Activated CD4-positive, alpha-beta T cell treated with anti-CD3 and anti-CD28 coated beads, Interleukin-2, amount 50 U/mL, for 1 hour (primary cell): ENCODE measurements at places on chromosomes 16 and 17.

- no peak for DNase-seq
These were observed 19.0 kb upstream of the MON1B start for GRCh38 chr16:77171745-77172635.

GRCh38 chr16:64696866-64697265, 425.0 kb downstream of the CDH11 start:
- DNase-seq: no peak

GRCh38 chr16:14100825-14101224, 29.7 kb downstream of the MRTFB start:
- DNase-seq: no peak

DNA sequence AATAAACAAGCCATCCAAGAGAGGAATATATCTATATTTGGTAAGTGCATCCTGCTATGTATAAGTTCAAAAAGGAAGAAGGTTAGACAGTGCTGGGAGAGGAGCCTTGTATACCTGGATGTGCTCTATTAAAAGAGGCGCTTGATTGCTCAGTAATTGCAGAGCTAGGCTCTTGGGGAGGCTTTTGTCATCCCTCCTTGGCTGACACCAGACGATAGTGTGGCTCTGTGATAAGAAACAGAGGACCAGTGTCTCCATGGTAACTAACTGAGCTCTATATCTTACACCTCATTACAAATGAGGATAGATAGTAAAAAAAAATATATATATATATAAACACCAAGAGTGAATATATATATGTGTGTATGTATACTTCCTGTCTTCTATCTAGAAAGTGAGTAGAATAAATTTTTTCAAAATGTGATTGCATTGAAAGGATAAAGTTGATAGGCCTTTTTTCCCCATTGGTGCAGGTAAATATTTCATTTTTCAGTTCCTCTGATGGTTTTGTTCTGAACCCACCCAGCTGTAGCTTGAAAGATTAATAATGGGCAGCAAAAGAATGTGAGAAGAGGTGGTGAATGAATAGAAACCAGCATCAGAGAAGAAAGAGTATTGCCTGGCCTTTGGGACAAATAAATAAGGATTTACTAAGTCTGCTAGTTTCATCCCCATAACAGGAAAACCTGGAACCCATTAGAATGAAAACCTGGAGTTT, 303.7 kb downstream of the ZFHX3 start:
- DNase-seq: no peak

DNA sequence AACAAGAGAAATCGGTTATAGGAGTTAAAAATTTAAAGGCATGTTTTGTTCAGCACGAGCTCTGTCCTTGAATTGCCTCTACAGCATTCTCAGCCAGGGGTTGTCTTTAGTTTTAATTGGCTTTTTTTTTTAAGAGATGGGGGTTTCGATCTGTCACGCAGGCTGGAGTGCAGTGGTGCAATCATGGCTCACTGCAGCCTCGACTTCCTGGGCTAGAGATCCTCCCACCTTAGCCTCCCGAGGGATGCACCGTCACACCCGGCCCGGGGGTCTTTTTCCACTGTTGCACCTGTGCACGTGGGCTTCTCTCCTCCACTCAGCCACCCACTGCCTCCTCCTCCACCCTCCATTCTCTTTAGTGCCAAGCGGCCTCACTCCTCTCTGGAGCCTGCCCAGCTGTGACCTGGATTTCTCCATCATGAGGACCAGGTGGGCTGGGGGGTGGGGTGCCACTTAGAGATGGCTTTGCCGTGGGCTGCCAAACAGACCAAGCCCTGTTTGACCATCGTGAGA, 106.8 kb upstream of the SEC14L1 start:
- no peak for DNase-seq

DNA sequence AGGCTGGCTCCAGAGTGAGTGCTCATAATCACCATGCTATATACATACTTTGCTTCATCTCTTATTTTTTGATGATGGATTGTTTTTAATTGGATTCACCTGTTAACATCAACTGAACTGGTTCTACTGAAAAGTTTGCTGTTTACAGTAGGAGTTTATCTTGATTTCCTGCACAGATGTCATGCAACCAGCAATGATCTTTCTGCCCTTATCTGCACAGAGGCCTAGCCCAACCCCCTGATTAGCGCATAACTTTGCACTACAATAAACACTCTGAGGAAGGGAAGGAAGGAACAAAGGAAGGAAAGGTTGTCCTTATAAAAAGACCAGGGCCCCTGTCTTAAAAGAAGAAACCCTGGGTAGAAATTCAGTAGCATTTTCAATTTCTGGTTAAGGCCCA, 152.9 kb downstream of the RGS9 start:
- DNase-seq: no peak

- DNase-seq: no peak
These were observed 671.2 kb downstream of the CDH8 start for GRCh38 chr16:61364990-61365389.

- DNase-seq: no peak
These were observed 211.7 kb upstream of the C17orf78 start for GRCh38 chr17:37164057-37164456.

GRCh38 chr16:69821844-69822173, 59.7 kb downstream of the WWP2 start:
- no peak for DNase-seq

- DNase-seq: no peak
These were observed 6.0 kb downstream of the ARHGAP23 start for GRCh38 chr17:38434178-38434665.

DNA sequence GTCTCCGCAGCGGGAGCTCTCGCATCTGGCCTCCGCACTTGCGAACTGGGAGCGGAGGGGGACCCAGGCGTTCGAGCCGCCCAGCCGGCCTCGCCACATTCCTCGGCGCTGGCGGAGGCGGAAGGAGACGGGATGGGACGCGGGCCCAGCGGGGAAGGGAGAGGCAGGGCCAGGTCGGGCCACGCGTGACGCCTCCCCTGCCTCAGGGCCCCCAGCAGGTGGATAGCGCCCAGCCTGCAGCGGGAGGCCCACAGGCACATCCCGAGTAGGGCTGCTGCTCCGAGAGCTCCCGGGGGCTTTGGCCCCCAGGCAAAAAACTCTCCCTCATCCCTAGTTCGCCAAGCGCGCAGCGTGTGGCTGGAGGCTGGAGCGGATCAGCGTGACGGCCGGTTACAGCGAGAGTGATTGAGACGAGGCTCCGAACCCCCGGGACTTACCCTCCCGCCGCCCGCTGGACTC, 800 bp downstream of the PLEKHH3 start:
- DNase-seq: no peak

DNA sequence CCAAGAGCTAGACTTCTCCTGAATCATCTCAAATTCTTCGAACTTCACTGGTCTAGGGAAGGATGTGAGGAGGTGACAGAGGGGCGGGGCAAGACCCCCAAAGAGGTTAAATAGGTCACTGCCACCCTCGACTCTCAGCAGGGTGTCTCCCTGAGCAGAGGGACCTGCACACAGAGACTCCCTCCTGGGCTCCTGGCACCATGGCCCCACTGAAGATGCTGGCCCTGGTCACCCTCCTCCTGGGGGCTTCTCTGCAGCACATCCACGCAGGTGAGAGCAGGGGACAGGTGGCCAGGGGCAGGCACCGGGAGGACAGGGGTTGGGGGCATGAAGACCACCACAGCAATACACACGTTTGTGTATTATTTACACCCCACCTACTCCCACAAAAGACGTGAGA, 9.2 kb downstream of the CCL17 start:
- DNase-seq: no peak

DNA sequence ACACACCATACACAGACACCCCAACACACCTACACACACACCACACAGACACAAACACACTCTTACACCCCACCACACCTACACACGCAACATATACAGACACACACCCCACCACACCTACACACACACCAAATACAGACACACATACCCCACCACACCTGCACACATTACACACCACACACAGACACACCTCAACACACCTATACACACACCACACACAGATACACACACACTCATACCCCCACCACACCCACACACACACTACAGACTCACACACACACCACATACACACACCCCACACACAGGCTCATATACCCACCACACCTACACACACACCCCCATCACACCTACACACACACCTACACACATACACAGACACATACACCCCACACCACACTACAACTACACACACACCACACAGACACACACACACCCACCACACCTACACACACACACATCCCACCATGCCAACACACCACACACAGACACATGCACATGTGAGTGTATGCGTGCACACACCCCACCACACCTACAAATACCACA, 31.4 kb downstream of the GPT2 start:
- DNase-seq: no peak

DNA sequence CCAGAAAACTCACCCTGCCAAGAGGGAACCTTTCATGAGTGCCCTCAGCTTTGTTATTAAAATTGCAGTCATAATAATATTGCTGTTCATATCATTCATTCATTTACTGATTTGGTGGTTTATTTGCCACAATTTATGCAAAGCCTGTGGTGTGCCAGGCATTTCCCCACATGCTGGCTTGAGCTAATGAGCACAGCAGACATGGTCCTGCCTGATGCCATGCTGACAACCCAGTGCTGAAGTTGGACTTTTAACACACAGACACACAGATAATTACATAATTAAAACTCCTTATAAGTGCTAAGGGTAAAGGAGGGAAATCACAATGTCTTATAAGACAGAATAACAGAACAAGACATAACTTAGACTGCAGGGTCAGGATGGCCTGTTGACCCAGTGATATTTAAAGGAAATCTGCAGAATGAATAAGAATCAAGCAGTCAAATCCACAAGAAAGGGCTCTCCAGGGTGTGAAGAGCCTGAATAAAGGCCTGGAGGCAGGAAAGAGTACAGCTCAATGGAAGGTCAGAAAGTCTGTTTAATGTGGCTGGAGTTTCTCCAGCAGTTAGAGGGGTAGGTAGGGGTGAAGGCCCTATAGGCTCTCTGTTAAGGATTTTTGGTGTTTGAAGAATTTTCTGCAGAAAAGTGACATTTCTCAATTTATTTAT, 196.9 kb upstream of the CDH11 start:
- DNase-seq: no peak

DNA sequence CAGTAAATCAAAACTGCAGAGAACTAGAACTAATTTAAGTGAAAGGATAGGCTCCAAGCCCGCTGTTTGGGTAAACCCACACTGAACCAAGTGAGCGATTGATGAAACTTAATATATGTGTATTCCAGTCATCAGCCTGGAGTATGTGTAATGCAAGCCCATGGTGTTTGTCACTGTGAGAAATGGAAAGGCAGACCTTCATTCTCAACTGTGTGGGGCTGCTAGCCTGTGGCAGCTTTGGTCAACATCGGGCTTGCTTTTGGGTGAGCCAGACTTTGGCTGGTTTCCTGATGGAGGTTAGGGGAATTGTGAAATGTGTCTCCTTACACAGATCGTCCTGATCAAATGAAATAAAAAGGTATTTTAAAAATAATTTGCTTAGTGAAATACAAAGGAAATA, 279.9 kb downstream of the IRX3 start:
- DNase-seq: no peak

DNA sequence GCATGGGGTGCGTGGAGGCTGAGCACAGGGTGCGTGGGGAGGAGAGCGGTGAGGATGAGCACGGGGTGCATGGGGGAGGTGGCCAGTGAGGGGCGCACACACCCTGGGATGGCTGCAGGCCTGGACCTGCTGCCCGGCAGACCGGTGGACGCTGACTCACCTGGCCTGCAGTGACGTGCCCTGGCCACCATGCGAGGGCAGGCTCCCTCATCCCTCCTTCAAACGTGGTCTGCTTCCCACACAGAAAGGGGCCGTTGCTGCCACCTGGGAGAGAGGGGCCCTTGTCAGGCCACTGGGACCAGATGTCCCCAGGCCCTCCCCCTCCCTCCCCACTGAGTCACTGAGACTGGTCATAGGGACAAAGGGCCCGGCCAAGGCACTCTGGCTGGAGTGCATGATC, 20.1 kb upstream of the APRT start:
- DNase-seq: no peak

DNA sequence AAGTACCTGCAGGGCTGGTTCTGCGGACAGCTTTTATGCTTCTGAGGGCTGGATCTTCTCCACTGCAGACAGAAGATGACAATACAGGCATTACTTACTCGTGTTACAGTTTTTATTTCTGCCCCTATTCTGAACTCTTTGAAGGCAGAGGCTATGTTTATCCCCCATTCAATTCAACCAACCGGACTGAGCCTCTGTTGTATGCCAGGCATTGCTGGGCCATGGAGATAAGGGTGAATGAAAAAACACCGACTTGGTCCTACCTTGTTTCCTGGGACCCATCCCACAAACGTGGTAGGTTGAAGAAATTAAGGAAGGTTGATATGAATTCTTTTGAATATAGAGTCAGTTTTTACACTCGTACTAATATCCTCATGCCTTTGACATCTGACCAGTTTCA, 10.0 kb upstream of the HP start:
- DNase-seq: no peak

DNA sequence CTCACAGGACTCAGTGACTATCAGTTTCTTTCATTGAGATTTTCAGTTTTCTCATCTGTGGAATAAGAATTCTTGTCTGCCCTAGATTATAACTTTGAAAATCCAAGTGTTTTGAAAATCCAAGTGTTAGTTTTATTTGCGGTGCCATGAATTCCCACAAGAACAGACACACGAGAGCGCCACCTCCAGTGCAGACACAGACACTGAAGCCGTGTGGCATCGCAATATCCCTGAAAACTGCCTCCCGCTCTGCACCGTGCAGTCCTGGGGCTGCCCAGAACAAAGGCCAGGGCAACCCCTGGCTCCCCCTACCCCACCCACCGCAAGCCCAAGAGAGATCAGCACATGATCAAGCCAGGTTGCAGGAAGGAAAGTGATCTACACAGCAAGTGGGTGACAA, 229.5 kb upstream of the ASIC2 start:
- no peak for DNase-seq

- no peak for DNase-seq
These were observed 4.1 kb downstream of the CCDC102A start for GRCh38 chr16:57532266-57532625.

DNA sequence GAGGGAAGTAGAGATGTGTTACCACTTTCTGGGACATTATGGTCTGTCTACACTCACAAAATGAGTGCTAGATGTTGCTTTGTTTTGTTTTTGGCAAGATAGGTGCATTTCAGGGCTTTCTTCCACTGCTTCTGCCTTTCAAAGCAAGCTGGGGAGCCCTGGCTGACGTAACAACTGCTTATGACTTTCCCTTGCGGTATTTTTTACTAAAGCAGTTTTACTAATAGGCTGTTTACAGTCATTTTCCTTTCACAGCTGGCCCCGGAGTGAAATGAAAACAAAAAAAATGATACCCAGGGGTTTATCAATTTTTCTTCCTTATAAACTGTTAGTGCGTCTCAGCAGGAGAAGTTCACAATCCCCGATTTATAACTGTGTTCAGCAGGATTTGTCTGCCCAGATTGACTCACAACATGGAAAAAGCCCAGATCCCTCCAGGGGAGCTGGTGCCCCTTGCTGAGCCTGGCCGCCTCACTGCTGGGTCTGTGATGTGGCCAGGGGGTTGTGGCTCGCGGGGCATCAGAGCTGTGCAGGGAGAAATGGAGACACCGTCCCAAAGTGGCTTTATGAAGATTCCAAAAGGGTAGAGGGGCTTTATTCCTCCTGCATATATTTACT, 184.4 kb upstream of the HS3ST3A1 start:
- DNase-seq: no peak
